ENCODE measurements at places on chromosomes 1 and 21.
A peak's percentile ranks its signal among the peaks of the same experiment; 100 is the strongest.

GRCh38 chr1:245577191-245578157 lies 422.7 kb downstream of the KIF26B start:
- no peak for DNase-seq

GRCh38 chr1:65165269-65165993 lies 17.4 kb downstream of the AK4 start:
- DNase-seq, result no peak

DNA sequence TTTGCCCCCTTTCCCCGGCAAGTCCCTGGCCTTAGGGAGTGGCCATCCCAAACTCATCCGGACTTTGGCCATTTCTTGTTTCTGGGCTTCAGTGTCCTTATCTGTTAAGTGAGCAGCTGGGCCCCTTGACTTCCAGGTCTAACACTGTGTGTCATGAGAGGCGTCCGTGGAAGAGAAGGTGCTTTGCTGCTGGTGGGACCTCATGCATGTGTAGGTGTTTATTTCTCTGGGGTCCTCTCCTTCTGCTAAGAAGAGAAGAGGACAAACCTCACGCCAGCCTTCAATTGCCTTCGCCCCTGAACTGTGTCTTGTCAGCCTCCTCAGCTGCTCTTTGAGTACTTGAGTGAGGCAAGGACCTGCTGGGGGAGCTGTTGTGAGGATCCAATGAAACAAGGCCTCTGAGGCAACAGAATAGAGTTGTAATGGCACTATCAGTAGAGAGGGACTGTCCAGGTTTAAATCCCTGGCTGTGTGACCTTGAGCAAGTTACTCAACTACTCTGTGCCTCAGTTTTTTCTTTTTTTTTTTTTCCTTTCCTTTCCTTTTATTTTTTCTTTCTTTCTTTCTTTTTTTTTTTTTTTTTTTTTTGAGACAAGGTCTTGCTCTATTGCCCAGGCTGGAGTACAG lies 72.5 kb downstream of the RUNX3 start:
- DNase-seq, result no peak

DNA sequence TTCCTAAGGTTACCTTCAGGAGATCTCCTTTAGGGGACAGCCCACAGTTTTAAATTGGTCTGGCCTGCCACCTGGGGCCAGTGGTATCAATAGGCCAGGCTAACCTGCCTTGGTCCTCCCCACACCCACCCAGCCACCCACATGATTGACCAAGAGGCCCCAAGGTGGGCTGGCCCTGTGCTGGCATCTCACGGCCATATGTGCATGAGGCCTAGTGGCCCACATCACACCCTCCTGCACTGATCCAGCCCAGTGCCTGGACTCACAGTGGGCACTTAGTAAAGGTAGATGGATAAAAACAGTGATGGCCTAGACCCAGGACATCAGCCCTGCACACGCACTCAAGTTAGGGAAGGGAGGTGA lies 82.0 kb downstream of the DMRTB1 start:
- DNase-seq, result no peak

- DNase-seq, result no peak
Measured at GRCh38 chr1:244381878-244382565, 69.7 kb downstream of the ADSS2 start.

DNA sequence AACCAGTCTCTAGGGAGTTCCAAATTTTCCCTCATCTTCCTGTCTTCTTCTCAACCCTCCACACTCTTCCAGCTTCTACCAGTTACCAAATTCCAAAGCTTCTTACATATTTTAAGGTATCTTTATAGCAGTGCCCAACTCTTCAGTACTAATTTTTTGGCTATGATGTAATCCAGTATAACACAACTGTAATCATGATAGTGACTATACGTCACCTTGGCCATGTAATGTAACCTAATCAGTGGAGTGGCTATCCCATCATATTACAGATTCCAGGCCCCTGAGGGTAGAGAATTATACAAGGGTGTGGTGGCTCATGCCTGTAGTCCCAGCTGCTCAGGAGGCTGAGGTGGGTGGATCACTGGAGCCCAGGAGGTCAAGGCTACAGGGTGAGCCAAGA lies 143.2 kb downstream of the CLEC20A start:
- no peak for DNase-seq

GRCh38 chr1:242569867-242570266 lies 45.4 kb upstream of the PLD5 start:
- DNase-seq, result no peak

GRCh38 chr1:216580538-216581057 lies 142.6 kb downstream of the ESRRG start:
- DNase-seq, result no peak

- peak; percentile 40 for DNase-seq
Measured at GRCh38 chr21:44051462-44051941, 39.4 kb downstream of the TRAPPC10 start.

GRCh38 chr21:45032332-45032731 lies 42.0 kb upstream of the ADARB1 start:
- no peak for DNase-seq

DNA sequence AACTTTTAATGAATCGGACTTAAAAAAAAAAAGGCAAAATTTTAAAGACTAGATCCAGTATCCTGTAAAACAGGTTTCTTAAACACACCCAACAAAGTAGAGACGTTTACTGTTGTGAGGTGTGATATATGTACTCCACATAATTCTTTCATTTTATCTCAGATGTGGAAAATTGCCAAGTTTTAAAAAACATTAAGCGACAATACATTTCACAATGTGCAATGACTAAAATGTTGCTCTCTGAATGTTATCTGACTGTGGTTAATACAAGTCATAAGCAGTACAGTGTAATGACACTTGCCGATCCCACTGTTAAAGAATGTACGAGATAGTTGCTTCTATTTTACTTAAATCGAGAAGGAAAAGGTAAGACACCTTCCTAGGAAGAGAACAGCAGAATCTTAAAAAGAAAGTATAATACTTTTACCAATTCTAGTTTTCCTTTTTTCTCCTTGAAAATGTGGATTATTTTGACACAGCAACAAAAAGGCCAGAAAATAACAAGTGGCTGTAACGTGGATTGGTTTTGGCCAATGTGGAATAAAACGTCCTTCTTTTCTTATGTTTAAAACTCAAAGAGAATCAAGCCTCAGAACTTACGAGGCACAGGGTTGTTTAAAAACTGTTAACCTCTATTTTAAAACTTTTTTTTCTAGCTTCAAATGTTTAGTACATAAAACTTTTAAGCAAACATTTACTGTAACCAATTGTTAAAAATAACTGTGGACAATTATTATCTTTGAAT lies 51.4 kb downstream of the TP53BP2 start:
- no peak for DNase-seq

- DNase-seq, result no peak
Measured at GRCh38 chr1:78009276-78009675, 4.5 kb downstream of the DNAJB4 start.

GRCh38 chr1:201022493-201022819 lies 1.1 kb downstream of the KIF21B start:
- DNase-seq, result no peak

- no peak for DNase-seq
Measured at GRCh38 chr1:93605026-93605568, 76.5 kb downstream of the BCAR3 start.

DNA sequence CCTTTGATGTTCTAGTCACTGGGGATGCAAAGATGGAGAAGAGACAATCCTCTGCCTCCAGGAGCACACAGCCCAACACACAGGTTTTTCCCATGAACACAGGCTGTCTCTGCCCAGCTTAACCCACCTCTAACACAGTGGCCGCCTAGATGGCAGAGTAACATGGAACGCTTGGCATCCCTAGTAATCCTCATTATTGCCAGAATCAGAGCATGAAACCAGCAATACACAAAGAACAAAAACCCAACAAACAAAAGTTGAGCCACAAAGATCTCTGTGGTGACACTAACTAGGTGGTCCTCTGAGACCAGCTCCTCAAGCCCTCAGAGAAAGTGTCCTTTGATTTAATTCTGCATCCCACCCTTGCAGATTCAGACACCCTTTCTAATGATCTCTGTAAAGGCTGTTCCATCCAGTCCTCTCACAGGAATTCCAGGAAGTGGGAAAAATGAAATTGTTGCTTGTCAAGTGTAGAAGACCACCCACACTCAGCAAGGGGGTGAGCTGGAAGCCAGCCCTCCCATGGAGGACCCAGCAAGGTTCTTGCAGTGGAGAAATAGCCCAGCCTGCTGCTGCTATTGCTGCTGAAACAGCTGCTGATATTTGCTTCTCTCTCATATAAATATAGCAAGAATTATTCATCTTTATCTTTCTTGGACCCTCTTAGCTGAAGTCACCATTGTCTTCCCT lies 7.4 kb upstream of the ATP2B4 start:
- no peak for DNase-seq

GRCh38 chr1:229118477-229119061 lies 152.3 kb upstream of the RAB4A start:
- DNase-seq, result no peak

GRCh38 chr1:239630767-239631166 lies 244.4 kb downstream of the CHRM3 start:
- DNase-seq, result no peak

- DNase-seq, result no peak
Measured at GRCh38 chr1:41720861-41721410, 197.8 kb downstream of the HIVEP3 start.

- no peak for DNase-seq
Measured at GRCh38 chr1:66084442-66084841, 291.7 kb downstream of the PDE4B start.

- no peak for DNase-seq
Measured at GRCh38 chr1:245319094-245319493, 164.3 kb downstream of the KIF26B start.

DNA sequence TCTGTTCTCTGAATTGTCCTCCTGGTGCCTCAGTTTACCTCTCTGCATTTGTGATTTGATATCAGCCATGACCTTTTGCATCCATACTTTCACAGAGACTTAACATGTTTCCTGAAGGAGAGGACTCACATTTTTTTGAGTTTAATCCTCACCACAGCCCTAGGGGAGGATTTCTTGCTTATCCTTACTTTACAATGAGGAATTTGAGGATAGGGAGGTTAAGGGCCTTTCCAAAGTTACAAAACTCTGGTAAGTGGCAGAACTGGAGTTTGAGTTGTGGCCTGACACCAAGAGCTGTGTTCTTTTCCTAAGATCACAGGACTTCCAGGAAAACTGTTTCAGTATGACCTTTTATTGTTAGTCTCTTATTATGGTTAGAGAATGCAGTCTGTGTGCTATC lies 34.2 kb downstream of the TNFRSF8 start:
- DNase-seq, result no peak

GRCh38 chr1:227728059-227728891 lies 6.8 kb downstream of the JMJD4 start:
- no peak for DNase-seq

GRCh38 chr1:82266351-82266750 lies 465.6 kb downstream of the ADGRL2 start:
- DNase-seq, result no peak

GRCh38 chr21:23542097-23542496 lies 2065.2 kb downstream of the MRPL39 start:
- DNase-seq, result no peak

All from hippocampal formation (tissue), 2 donors.